Upper lobe of right lung (tissue), 1 donor: ENCODE measurements at places on chromosomes 5 and 9. TPM values are rescaled to one million over a fixed set of nuclear protein-coding genes. Genes with fewer than 3 reads are reported as not detected.

GRCh38 chr5:10559871-10560270, 4.0 kb upstream of the ANKRD33B start:
- H3K27me3 ChIP-seq = peaks cover 14% of the 10 kb centered on the region
- H3K4me1 ChIP-seq = peaks cover 14% of the 10 kb centered on the region
- H3K36me3 ChIP-seq = no peaks in the 10 kb centered on the region
- no peak overlapping the region for H3K27ac ChIP-seq

The GARIN3 gene
- not detected for total RNA-seq

DNA sequence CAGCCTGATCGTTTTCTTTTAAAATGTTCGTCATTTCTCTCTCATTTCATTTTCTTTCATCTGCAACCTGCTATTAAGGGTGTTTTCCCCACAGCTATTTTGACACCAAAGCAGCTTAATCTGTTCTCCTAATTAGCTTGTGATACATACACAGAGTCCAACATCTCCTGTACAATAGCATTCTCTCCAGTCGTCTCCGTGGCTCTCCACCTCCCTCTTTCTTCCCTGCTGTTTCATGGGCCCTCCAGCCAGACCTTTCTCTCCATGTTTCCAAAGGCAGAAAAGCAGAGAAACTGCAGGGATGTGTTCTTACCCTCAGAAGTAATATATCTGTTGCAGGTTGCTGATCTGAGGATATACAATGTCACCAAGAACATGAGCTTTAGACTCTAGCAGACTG, 88.8 kb upstream of the SPOCK1 start:
- DNase-seq = no peak
- H3K4me1 ChIP-seq = no peaks in the 10 kb centered on the region
- no peaks in the 10 kb centered on the region for H3K27me3 ChIP-seq
- H3K27ac ChIP-seq = no peak overlapping the region

The GABRA6 gene
- total RNA-seq = not detected

The DMRT3 gene
- not detected for total RNA-seq

The ODF2 gene
- total RNA-seq = 17.3 TPM

The LCN12 gene
- 2.6 TPM for total RNA-seq

- H3K4me3 ChIP-seq = no peak overlapping the region
- no peak overlapping the region for H3K27ac ChIP-seq
- no peaks in the 10 kb centered on the region for H3K27me3 ChIP-seq
Measured at GRCh38 chr5:154567155-154567554, 89.1 kb upstream of the HAND1 start.

DNA sequence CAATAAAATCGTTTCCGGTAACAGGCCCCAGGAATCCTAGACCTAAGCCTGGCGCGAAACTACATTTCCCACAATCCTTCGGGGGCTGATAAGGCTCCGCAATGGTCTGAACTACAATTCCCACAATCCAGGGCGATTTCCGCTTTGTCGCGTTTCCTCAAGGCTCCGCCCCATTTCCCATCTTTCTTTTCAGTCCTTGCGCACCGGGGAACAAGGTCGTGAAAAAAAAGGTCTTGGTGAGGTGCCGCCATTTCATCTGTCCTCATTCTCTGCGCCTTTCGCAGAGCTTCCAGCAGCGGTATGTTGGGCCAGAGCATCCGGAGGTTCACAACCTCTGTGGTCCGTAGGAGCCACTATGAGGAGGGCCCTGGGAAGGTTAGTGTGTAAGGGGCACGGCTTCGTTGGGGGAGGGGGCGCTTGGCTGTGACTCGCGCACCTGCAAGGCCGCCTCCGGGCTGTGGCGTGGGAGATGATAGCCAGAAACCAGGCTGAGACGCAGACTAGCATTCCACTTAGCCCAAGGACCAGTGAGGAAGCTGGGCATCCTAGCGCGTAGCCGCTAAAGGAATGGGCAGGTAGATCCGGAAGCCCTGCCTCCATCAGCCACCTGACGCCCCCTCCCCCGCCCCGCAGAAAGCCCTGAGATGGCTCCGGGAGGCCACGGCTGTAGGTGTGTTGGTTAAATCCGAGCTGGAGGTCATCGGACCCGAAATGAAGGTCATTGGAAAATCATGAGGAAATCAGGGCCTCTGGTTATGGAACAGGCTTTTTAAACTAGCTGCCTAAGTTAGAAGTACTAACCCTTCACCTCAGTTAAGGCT, at the start of gene COX7C:
Gene COX7C, plus strand, starts transcription at position 186 of the 821 bp plus-strand sequence. Its CDS starts 115 bp downstream, at position 301.
- peak; percentile 86 for DNase-seq
- peaks cover 10% of the 10 kb centered on the region for H3K4me1 ChIP-seq
- H3K27ac ChIP-seq = peak within 1 kb of the TSS; percentile 89
- H3K27me3 ChIP-seq = peaks cover 7% of the 10 kb centered on the region
- H3K4me3 ChIP-seq = peak within 1 kb of the TSS; percentile 84
- peaks cover 34% of the 10 kb centered on the region for H3K36me3 ChIP-seq

DNA sequence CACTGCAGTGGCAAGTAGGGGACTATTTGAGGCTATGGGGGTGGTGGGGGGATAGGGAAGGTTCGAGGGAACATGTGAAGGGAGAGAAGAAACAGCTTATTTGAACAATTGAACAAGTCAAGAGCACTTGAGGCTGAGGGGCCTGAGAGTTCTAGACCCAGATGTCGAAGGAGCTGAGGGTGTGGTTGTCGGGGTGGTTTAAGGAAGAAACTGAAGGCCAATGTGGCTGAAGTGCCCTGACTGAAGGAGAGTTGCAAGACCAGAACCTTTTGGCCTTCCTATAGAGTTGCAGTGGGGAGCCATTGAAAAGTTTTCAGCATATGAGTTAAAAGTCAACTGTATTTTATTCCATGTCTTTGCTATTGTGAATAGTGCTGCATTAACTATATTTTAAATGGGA, 19.1 kb downstream of the FOCAD start:
- H3K27ac ChIP-seq = no peak overlapping the region
- no peaks in the 10 kb centered on the region for H3K27me3 ChIP-seq

GRCh38 chr9:86515221-86515620, 161.0 kb upstream of the TUT7 start:
- no peaks in the 10 kb centered on the region for H3K36me3 ChIP-seq
- H3K27ac ChIP-seq = no peak overlapping the region
- no peaks in the 10 kb centered on the region for H3K4me1 ChIP-seq
- H3K27me3 ChIP-seq = no peaks in the 10 kb centered on the region
- no peak overlapping the region for H3K4me3 ChIP-seq

DNA sequence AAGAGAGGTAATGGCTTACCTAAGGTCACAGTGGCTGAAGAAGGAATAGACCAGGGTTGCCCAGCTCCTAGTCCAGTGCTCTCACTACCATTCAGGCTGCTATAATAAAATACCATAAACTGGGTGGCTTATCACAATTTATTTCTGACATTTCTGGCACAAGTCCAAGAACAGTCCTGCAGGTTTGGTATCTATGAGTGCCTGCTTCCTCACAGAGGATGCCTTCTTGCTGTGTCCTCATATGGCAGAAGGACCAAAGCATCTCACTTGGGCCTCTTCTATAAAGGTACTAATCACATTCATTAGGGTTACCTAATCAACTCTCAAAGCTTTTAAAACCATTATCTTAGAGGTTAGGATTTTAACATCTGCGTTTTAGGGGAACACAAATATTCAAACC, 17.2 kb downstream of the STARD4 start:
- no peak for DNase-seq
- no peak overlapping the region for H3K27ac ChIP-seq
- peaks cover 13% of the 10 kb centered on the region for H3K36me3 ChIP-seq
- no peaks in the 10 kb centered on the region for H3K27me3 ChIP-seq

DNA sequence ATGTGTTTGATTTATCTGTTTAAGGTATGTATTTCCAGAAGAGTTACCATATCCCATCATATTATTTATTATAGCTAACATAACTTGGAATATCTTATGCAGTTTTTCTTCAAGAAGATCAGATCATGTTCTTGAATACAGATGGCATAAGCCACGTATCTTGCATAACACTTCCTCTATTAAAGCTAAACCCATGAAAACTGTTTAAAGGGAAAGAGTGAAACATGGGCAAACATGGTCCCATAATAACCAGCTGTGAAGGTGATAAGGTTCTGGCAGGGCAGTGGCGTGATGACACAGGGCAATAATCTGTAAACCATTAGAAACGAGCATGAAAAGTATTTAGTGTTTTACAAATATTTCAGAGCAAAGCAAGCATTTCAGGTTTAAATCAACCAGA, 34.2 kb downstream of the EFNA5 start:
- H3K36me3 ChIP-seq = no peaks in the 10 kb centered on the region
- no peak overlapping the region for H3K27ac ChIP-seq
- no peak overlapping the region for H3K4me3 ChIP-seq
- H3K27me3 ChIP-seq = no peaks in the 10 kb centered on the region
- no peak for DNase-seq

The HINT1 gene
- total RNA-seq = 147 TPM

- H3K27ac ChIP-seq = peak overlapping the region; percentile 98
- H3K4me3 ChIP-seq = peak overlapping the region; percentile 72
- no peak for DNase-seq
Measured at GRCh38 chr5:181243018-181243563, 615 bp downstream of the RACK1 start.

The GOLM1 gene
- 15.4 TPM for total RNA-seq

GRCh38 chr9:79759460-79759859, 187.7 kb downstream of the TLE4 start:
- H3K4me3 ChIP-seq = no peak overlapping the region
- no peaks in the 10 kb centered on the region for H3K4me1 ChIP-seq
- H3K36me3 ChIP-seq = no peaks in the 10 kb centered on the region
- no peak overlapping the region for H3K27ac ChIP-seq

GRCh38 chr5:16033187-16033925, 146.2 kb downstream of the MARCHF11 start:
- H3K27me3 ChIP-seq = no peaks in the 10 kb centered on the region
- no peaks in the 10 kb centered on the region for H3K36me3 ChIP-seq
- H3K4me3 ChIP-seq = no peak overlapping the region
- DNase-seq = no peak
- H3K4me1 ChIP-seq = no peaks in the 10 kb centered on the region

The CA9 gene
- total RNA-seq = 0.55 TPM

DNA sequence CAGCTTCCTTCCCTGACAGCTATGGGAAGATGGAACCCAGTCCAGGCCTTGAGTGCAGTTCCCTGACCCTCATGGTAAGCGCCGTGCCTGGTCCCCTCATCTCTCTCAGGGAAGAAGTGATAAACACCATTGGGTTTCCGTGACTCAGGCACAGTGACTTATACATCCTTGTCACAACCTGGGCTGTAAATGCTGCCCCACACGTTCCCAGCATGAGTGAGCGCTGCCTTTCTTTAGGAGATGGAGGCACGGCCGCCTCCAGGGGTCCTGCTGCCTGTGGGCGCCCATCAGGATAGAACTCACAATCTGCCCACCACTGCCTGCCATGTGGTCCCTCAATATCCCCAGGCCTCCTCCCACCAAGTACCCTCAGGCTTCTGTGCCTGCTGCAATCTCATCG, 8.3 kb upstream of the NKD2 start:
- H3K4me1 ChIP-seq = peaks cover 21% of the 10 kb centered on the region
- H3K4me3 ChIP-seq = no peak overlapping the region
- no peaks in the 10 kb centered on the region for H3K36me3 ChIP-seq
- H3K27me3 ChIP-seq = no peaks in the 10 kb centered on the region

- no peak for DNase-seq
- H3K4me3 ChIP-seq = no peak overlapping the region
- H3K4me1 ChIP-seq = no peaks in the 10 kb centered on the region
- no peaks in the 10 kb centered on the region for H3K36me3 ChIP-seq
Measured at GRCh38 chr9:3879315-3879714, 353.5 kb upstream of the RFX3 start.

The GPRIN1 gene
- total RNA-seq = 1.4 TPM

The EPB41L4B gene
- 10.1 TPM for total RNA-seq

DNA sequence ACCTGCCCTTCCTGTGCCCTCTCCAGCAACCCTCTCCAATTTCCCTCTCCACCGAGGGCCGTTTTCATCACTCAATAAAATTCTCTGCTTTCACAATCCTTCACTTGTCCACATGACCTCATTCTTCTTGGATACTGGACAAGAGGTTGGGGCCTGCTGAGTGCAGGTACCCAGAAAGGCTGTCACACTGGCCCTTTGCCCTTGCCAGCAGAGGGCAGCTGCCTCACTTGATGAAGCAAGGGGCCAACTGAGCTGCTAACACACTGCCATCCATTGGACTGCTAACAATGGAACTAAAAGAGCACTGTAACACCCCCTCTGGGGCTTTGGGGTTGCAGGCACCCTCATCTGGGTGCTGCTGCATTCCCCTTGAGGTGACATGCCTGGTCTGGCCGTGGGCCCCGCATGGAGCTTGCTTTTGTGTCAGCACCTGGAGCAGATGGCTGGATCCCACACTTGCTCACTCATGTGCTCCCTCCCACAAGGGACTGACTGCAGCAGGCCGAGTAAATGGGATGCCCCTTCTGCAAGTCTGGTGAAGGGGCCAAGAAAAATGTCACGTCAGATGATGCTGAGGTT, 308.1 kb upstream of the ADCY2 start:
- no peak overlapping the region for H3K27ac ChIP-seq
- H3K27me3 ChIP-seq = no peaks in the 10 kb centered on the region
- no peaks in the 10 kb centered on the region for H3K4me1 ChIP-seq
- H3K36me3 ChIP-seq = no peaks in the 10 kb centered on the region
- DNase-seq = no peak
- no peak overlapping the region for H3K4me3 ChIP-seq

- H3K36me3 ChIP-seq = no peaks in the 10 kb centered on the region
- no peak for DNase-seq
- H3K4me3 ChIP-seq = no peak overlapping the region
- H3K27me3 ChIP-seq = no peaks in the 10 kb centered on the region
Measured at GRCh38 chr9:28662675-28663074, 1089.4 kb upstream of the C9orf72 start.

The CNTNAP3B gene
- total RNA-seq = 9.3 TPM

The HTR4 gene
- total RNA-seq = 0.43 TPM

DNA sequence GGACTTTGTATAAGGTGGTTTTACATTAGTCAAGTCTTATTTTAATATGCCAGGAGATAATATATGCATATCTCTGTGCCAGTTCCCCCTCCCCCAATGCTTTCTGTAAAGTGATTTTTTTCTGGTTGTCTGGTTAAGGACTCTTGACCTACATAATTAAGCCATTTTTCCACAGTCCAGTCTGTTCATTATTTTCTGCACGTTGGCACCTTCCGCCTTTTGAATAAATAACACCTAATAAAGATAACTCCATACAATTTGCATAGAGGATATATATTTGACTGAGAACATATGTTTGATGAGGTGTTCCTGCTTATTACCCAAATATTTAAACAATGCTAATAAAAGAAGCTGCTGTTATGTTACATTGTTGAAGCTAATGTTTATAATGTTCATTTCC, 320.9 kb downstream of the DMAC1 start:
- no peak overlapping the region for H3K4me3 ChIP-seq
- H3K27ac ChIP-seq = no peak overlapping the region
- H3K27me3 ChIP-seq = no peaks in the 10 kb centered on the region
- DNase-seq = no peak

DNA sequence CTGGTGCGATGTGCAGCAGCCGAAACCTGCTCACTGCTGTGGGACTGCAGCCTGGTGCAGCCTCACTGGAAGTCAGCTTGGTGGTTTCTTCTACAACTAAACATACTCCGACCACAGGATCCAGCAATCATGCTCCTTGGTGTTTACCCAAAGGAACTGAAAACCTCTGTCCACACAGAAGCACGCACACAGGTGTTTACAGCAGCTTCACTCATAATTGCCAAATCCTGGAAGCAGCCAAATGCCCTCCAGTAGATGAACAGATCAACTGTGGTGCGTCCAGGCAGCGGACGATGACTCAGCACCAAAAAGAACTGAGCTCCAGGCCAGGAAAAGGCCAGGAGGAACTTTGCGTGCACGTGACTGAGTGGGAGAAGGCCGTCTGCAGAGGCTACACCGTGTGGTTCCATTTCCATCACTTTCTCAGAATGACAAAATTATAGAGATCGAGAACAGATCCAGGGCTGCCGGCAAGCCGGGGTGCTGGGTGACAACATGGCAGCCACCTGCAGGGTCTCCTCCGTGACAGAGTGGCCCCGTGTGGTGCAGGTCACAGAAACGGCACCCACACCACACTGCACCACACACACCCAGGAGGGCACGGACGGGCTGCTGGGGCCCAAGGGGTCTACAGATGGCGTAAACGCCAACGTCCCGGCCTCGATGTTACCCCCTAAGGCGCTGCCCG, 23.1 kb upstream of the NSMF start:
- no peaks in the 10 kb centered on the region for H3K36me3 ChIP-seq
- H3K4me3 ChIP-seq = no peak overlapping the region
- H3K27ac ChIP-seq = no peak overlapping the region
